ENCODE measurements at places on chromosomes 2 and 18.

GRCh38 chr18:9362869-9363268 is 28.3 kb downstream of the TWSG1 start:
- peak; percentile 8 for DNase-seq

DNA sequence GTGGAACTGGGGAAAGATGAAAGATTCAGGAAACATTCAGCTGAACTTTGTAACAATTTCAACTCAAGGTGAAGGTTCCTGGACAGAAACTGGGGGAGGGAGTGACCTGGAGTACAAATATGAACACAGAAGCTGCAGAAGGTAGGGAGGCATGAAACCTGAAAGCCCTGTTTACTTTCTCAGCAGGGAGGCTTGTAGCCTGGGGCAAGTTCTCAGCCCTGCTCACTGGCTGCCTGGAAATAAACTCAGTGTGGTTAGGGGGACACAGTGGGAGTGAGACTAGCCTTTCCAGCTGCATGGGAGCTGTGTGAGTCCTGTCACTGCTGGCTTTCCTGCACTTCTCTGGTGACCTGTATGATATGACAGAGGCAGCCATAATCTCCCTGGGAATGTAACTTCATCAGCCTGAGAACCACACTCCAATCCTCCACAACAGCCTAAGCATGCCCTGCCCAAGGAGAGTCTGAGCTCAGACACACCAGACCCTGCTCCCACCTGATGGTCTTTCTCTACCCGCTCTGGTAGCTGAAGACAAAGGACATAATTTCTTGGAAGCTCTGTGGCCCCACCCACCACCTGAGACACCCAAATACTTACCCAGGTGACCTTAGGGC is 77.0 kb downstream of the ZSWIM2 start:
- DNase-seq = no peak

- no peak for DNase-seq
Measured at GRCh38 chr18:37657493-37657892, 91.9 kb upstream of the CELF4 start.

GRCh38 chr2:172513524-172513900 is 42.4 kb upstream of the PDK1 start:
- no peak for DNase-seq

DNA sequence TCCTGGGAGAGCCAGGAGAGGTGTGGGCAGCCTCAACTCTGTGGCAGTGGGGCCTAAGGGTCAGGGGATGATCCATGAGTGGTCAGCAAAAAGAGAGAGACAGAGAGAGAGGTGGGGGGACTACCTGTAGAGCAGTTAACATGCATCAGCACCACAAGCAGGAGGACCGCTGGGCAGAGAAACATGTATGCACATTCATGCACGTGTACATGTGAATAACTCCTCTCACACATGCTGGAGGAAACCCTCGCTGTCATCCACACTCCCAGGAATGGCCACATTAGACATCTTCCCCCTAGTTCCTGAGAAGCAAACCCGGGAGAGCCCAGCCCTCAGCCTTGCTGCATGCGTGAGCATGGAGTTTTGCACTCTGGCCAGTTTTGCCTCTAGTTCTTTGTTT is 166.1 kb downstream of the SMAD7 start:
- DNase-seq = no peak

DNA sequence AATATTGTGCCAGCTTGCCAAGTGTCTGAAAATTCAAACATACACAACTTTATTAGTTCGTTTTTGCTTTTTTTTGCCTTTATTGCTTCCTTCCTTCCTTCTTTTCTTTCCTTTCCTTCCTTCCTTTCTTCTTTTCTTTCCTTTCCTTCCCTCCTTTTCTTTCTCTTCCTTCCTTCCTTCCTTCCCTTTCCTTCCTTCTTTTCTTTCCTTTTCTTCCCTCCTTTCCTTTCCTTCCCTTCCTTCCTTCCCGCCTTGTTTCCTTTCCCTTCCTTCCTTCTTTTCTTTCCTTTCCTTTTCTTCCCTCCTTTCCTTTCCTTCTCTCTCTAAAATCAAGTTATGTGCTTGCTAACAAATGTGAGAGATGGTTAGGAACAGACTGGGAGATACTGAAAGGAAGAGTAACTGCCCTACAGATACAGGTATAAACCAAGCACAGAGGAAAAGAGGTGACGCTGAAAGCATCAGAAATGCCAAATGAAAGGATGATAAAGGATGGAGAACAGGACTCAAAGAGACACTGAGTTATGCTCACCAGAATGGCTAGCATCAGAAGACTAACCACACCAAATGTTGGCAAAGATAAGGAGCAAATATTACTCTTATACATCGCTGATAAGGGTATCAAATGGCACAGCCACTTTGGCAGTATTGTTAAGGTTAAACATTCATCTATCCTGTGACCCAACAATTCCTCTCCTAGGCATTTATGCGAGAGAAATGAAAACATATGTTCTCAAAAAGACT is 151.6 kb downstream of the MREG start:
- no peak for DNase-seq

GRCh38 chr18:39454866-39455265 is 1889.3 kb upstream of the CELF4 start:
- no peak for DNase-seq

DNA sequence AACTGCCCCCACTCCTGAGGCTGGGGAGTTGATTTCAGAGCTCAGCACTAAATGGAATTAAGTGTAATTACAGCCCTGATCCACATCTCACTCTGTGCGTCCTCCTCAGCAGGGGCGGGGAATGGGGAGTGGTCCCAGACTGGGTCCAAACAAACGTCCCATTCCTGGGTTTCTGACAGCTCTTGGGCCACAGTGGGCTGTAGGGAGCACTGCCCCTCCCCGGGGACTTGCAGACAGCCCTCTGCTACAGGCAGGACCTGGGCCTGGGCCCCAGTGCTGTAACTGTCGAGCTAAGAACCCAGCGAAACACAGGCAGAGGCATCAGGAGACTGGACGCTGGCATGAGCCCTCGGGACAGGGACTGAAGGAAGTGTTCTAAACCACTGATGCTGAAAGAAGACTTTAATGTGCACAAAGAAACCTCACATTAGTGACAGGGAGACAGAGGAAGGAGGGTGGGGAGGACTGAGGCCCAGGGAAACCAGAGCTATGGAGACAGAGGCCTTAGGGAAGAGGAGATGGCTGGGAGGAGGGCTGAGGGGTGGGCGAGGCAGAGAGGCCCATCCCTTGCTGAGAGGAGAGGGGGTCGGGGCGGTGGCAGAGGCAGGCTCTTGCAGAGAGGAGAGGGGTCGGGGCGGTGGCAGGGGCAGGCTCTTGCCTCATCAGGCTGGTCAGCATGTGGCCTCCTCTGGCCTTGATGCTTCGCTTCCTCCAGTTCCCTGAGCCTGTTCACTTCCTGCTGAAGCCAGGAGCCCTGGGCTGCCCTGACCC is 5.8 kb upstream of the SEMA4C start:
- no peak for DNase-seq

- no peak for DNase-seq
Measured at GRCh38 chr18:26103579-26103978, 13.2 kb upstream of the SS18 start.

GRCh38 chr2:107822302-107822701 is 4.4 kb upstream of the RGPD4 start:
- DNase-seq = no peak

DNA sequence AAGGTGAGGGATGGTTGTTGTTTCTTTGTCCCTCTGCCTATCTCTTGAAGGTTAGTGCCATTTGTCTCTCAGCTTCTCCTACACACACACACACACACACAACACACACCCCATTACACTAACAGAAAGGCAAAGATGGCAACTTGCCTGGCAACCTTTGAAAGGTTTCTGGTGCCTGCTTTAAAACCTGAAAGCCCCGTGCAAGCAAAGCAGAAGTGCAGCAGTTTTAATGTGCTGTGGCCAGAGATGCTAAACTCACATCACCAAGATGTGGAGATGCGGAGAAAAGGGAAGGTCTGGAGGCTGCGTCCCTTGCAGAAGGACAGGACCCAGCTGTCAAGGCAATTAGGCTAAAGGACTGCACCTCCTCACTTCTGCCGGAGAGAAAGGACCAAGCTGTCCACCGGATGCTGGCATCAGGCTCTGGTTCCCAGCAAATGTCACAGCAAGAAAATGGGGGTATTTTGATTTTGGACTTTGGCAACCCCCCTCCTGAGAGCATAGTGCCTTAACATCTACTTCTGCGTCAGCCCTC is 196.4 kb downstream of the ARL4C start:
- DNase-seq = no peak

DNA sequence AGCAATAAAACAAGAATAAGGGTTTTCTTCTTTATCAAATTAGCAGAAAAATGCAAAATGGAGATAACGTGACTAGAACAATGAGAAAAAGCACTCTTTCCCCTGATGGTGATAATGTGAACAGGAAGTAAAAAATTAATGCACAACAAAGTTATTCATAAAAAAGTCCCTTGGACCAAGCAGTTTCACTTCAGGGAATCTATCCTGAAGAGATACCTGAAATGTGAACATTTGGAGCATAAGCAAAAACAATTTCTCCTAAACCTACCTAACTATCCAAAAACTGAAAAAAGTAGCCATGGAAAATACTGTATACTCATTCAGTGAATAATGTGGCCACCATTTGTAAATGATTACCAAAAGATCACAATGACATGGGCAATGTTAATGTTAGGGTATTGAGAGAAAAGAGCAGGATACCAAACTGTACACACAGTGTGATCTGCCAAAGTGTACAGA is 48.7 kb downstream of the TRIP12 start:
- DNase-seq = no peak

- no peak for DNase-seq
Measured at GRCh38 chr2:105625632-105626031, 119.1 kb upstream of the NCK2 start.

- DNase-seq = no peak
Measured at GRCh38 chr18:63843008-63843407, 44.5 kb upstream of the SERPINB2 start.

- DNase-seq = no peak
Measured at GRCh38 chr2:169946092-169946491, 118.8 kb downstream of the UBR3 start.

DNA sequence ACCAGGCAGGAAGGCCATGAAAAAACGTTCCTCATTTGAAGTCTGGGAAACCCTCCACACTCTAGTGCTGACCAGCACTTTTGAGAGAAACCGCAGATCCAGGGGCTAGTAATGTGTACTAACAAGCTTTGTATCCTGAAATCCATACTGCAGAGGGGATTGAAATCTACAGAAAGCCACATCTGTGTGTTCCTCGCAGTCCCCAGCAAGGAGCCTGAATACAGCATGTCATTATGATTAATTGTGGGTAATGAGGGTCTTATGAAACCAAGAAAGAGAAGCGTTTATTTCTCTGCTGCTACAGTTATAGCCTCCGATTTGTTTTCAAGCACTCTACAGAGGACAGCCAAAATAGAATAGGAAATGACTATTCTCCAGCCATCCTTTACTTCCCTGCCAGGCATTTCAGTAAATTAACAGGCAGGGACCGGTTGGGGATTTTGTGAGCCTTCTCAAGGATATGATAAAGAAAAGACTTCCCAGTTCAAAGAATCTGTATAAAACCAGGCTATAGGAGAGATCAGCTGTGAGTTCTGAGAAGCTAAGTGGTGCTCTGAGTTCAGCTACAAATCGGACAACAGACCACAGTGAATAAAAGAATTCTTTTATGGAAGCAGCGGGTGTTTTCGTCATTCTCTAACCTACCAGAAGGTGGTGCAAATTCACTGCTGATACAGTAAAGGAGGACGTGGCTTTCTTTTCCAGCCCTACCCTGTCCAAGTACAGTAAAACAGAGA is 133.4 kb downstream of the INSIG2 start:
- peak; percentile 73 for DNase-seq

DNA sequence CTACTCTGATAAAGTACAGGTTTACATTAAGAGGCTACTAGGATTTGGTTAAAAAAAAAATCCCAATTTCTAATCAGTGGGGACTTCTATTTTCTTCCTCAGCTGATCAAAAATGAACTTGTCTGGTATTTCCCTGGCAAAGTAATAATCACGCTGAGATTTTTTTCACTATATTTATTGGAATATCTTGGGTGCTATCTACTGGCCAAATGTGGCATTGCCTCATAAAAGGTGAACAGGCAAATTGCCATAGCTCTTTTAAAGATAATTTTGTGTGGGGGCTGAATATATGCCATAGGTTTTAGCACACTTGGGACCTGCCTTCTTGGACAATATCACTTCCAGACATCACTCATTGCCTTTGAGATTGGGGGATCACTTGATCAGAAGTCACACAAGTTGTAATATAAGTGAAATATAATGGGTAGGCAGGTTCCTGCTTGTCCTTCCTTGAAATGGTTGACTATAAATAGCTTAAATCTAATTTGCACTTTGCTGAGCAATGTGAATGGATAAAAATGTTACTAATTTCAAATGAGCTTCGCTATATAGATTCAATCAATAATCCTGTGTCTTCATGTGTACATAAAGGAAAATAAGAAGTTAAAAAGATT is 7.0 kb upstream of the NXPH2 start:
- peak; percentile 43 for DNase-seq

DNA sequence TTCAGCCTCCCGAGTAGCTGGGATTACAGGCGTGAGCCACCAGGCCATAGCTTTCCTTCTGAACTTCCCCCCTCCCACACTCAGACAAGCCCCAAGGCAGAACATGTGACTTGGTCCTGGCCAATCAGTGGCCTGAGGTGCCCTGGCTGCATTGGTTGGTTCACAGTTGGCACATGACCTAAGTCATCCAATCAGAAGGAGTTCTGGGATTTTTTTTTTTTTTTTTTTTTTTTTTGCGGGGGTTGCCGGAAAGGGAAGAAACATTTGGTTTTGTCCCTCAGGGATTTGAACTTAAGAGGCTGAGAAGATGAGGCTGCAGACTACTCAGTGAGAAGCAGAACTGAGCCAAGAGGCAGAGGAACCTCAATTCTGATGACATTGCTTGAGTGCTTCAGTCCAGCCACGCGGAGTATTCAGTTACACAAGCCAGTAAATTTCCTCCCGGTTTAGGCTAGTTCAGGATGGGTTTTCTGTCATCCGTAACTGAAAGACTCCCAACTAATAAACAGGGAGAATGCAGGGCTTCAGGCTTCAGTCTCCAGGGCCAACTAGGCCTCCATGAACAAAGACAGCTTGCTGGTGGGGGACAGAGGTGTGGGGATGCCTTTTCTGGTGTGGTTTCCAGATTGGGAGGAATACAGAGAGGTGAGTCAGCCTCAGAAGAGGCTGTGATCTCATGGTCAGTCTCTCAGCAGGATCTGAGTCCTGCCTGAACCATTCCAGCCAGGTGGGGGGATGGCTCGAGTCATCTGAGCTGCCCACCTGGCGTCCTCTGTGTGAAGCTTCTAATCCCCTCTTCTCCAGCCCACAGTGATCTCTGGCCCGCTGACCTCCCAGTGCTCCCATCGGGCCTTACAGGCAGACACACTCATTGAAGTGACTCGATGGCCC is 9.2 kb downstream of the PTMA start:
- peak; percentile 64 for DNase-seq

Measured in AG08396 (cell line).